Activated CD8-positive, alpha-beta memory T cell treated with anti-CD3 and anti-CD28 coated beads for 1 hour (primary cell): ENCODE measurements at places on chromosomes 7 and 10.

GRCh38 chr7:124784879-124785818 lies 19.6 kb upstream of the GPR37 start:
- no peak for DNase-seq

DNA sequence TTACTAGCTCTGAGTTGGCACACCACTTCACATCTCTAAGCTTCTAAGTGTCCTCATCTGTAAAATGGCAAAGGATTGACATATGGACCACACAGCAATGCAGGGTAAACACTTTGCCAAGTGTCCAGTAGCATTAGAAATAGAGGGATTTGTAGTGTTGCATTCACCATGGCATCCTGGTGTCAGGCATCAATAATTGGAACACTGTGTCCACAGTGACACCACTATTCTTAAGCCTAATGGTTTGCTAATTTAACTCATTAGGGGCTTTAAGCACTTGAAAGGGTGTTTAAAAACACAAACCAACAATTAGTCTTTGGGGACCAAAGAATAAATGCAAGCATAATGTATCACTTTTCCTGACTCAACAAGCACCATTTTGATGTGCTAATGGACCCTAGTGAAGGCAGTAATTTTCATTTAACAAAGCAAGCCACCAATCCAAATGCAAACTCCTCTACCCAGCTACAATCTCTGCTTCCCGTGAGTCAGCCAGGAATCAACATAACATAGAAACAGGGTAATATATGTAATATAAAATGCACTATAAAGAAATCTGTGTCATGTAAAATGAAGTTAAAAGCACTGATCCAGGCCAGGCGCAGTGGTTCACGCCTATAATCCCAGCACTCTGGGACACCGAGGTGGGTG lies 75.9 kb downstream of the FAM204A start:
- DNase-seq: no peak

DNA sequence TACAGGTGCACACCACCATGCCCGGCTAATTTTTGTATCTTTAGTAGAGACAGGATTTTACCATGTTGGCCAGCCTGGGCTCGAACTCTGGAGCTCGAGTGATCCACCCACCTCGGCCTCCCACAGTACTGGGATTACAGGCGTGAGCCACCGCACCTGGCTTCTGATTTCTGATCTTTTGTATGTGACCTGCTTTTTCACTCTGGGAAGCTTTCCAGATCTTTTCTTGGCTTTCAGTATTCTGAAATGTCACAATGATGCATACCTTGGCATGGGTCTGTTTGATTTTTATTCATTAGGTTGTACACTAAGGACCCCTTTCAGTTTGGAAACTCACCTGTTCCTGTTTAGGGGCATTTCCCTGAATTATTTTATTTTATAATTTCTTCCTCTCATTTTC lies 41.6 kb downstream of the PROSER2 start:
- DNase-seq: no peak

- no peak for DNase-seq
These were observed 97.2 kb upstream of the LYZL1 start for GRCh38 chr10:29191674-29192073.

- DNase-seq: no peak
These were observed 198.1 kb upstream of the NFE2L3 start for GRCh38 chr7:25953859-25954258.

DNA sequence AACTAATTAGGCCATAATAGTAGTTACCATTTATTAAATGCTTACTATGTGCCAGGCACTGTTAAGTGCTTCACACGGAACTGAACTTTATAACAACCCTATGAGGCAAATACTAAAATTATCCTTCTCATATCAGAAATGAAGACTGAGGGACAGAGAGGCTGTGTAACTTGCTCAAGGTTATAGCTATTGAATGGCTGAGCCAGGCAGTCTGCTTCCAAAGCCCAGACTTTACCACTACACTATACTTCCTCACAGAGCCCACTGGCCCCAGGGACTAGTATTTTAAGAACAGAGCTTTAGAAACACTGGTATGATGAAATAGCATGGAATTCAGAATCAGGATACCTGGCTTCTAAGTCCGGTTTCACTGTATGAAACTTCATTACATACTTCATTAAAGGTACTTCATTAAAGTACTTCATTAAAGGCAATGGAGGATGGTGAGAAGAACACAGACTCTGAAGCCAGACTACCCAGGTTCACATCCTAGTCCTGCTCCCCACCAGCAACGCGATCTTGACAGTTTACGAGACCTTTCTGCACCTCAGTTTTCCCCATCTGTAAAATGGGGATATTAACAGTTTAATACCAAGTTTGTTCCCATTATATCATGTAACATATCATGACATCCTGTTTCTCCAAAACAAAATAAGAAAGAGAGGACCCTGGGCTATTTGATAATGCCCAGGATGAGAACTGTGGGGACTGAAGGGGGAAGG lies 19.6 kb downstream of the ANXA11 start:
- no peak for DNase-seq

GRCh38 chr7:100705320-100705752 lies 585 bp upstream of the POP7 start:
- DNase-seq: peak; percentile 20
